Activated T-helper 1 cell treated with anti-CD3 and anti-CD28 coated beads, Interleukin-2, amount 50 U/mL, for 16 hours (primary cell): ENCODE measurements at places on chromosomes 3 and 15.

DNA sequence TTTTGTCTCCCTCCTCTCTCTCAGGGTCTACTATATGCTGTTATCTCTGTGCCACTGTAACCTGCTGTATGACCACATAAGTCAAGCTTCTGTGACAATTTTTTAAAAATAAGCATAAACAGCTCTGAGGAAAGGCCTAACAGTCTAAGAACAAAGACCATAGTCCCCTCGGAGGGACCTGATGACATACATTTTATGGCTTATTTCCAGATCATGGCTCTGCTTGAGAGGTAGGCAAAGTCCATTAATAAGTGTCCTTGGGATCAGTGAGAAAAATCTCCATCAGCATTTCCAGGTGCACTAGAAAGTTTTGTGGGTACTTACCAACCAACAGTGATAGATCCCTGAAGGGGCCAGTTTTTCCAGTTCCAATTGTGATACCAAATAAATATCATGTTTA lies 123.8 kb downstream of the TNIK start:
- DNase-seq = no peak

- no peak for DNase-seq
Measured at GRCh38 chr3:14132120-14132519, 7.3 kb downstream of the TMEM43 start.

DNA sequence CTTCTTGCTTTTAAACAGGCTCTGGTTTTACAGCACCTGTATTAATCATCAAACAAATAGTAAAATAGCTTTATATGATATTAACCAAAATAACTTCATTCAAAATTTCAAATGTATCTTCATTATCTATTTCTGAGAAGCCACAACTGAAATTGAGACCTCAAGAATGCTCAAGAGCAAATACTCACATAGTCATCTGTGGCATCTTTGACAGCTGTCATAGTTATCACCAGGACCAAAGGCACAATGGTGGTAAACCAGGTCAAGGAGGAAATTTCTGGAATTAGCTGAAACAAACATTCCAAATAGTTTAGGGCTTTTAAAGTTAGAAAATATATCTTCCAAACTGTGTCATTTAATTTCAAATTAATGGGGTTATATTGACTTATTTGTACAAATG lies 74.6 kb downstream of the ATP8B4 start:
- DNase-seq = no peak

DNA sequence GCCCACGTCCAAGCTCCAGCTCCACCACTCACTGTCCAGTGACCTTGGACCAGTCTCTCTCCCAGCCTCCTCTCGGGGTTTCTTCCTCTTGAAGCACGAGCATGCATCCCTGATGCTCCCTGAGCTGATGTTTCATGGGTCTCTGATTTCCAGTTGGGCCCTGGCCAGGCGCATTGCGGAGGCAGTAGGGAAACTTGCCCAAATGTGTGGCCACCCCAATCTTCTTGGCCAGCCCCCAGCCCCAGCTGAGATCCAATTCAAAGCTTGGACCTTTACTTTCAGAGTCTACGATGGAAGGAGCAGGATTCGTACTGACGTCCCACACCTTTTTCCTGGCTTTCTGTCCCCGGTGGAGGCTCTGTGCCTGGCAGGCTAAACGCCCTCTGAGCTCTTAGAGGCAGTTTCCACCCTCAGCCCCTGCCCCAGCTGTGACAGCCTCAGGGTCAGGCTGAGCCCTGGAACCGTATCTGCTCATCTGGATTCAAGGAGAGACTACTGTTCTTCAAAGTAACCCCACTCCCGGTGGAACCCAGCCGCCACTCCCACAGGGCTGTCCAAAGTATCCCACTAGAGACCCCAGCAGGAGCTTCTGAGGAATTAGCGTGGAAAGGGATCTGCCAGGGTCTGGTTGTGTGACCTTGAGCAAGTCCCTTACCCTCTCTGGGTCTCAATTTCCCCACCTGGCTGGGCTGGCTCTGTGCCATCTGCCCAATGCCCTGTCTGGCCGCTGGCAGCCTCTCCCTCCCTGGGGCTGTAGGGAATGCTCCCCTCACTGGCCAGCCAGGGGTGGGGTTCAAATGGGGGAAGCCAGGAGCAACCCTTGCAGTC lies 37.4 kb downstream of the CPN2 start:
- DNase-seq = no peak

DNA sequence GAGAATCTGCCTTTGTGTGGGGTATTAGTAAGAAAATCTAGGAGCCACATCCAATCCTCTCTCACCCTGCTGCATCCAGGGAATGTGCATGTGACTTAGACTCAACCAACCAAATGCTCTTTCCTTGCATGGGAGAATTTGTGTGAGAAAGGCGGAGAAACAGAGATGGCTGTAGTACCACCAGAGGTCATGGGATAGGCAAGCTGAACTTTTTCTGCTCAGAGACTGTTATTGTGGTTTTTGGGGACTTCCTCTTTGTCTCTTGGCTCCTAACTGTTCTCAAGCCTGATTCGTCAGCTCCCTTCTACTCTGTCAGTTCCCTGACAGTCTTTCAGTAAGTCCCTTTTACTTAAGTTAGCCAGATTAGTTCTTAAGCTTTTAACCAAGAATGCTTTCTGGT lies 2.6 kb upstream of the ZSCAN2 start:
- DNase-seq = no peak

- DNase-seq = no peak
Measured at GRCh38 chr3:159922193-159922840, 66.3 kb upstream of the IL12A start.

- no peak for DNase-seq
Measured at GRCh38 chr3:178325330-178325729, 210.9 kb upstream of the KCNMB2 start.

- no peak for DNase-seq
Measured at GRCh38 chr3:147407498-147408187, 1.3 kb upstream of the ZIC4 start.

GRCh38 chr3:87461036-87461435 lies 184.7 kb upstream of the POU1F1 start:
- DNase-seq = no peak

DNA sequence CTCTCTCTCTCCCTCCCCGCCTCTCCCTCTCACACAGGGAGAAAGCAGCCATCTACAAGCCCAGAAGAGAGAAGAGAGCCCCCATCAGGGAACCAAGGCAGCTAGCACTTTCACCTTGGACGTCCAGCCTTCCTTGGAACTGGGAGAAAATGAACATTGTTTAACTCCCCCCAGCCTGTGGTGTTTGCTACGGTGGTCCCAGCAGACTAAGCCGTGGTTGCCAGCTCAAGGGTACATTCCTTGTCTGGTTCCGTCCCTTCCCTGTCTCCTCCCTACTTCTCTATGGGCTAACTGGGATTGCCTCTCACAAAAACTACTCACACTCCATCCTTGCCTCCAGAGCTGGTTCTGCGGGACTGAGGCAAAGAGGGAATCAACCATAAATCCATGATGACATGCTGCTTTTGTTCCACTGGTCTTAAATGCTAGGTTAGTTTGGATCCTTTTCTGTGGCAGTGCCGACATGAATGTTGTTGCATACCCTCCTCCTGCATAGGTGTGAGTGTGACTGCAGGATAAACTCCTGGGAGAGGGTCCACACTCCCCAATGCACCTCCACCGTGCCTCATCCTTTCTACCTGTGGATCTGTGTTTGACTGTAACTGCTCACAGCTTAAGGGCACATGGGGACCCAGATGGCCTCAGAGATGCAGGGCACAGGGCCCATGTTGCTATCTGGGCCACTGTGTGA lies 12.0 kb downstream of the C3orf22 start:
- DNase-seq = no peak

DNA sequence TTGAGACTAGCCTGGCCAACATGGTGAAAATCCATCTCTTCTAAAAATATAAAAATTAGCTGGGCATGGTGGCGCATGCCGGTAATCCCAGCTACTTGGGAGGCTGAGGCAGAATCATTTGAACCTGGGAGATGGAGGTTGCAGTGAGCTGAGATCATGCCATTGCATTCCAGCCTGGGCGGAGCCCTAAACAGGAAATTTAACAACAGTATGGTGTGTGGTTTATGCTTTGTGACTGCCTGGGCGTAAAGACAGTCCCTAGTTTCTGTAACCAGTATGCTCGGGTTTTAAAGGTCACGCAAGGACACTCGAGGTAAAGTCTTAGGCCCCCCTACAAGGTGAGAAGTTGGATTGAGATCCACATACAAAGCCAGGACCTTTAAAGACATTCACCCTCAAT lies 43.3 kb downstream of the USP50 start:
- no peak for DNase-seq

DNA sequence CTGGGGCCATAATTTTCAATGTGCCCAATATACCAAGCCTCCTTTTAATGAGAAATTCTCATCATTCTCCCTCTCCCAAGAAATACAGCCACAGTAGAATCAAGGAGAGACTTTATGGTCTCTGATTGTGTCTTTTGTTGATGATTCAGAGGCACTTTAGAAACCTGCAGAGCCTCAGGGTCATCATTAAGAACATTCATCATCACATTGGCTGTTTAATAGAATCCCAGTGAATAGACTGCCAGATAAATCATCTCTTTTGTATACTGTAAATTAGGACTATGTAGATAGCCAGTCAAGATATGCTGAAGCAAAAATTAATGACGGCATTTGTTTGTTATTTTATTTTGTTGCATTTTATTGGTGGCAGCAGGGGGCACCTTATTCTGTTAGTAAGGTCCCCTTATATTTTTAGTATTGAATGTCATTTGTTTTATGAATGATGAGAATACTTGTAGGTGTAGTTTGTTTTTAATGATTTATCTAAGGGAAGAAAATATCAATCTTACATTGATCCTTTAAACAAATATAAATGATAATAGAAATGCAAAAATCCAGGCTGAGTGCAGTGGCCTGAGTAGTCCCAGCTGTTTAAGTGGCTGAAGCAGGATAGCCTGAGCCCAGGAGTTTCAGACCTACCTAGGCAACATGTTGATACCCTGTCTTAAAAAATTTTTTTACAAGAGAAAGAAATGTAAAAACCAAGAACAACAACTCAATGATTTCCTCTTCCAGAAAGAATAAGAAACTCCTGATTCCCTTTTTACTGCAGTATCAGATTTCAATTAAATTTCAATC lies 138.8 kb downstream of the ZBBX start:
- DNase-seq = no peak

GRCh38 chr3:110711851-110712516 lies 359.6 kb upstream of the NECTIN3 start:
- DNase-seq = no peak

DNA sequence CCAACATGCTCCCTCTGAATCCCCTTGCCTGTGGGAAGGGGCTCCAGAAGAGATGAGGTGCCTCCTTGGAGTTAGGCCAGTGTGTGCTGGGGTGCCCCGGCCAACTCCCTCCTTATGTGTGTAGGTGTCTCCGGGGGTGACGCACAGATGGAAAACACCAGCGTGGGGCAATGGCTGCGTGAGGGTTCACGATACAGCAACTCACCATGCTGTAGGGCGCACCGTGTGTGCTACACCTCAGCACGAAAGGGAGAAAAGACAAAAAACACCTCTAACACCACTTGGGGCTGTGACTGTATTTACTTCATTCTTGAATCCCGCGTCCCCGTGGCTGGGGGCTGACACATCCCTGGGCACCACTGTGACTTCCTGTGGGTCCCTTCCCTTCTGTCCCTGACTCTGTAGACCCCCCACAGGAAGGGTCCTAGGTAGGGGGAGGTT lies 1.6 kb upstream of the CALML4 start:
- no peak for DNase-seq

- no peak for DNase-seq
Measured at GRCh38 chr3:60147249-60147950, 1097.6 kb upstream of the CFAP20DC start.

DNA sequence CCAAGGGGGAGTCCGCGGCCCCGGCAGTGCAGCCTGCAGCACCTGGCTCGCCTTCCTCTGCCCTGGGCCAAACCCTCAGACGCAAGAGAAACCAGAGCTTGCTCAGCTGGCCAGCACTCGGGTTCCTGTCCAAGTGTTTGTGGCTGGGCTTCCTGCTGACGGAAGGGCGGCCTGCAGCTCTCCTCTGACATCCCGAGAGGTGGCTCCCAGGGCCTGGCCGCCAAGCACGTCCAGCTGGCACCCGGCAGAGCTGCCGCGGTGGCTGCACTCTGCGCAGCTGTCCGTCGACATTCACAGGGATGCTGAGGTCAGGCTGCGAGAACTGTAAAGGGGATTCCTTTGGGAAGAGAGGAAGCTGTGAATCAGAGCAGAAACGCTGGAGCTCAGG lies 85.6 kb downstream of the CPN2 start:
- DNase-seq = no peak

DNA sequence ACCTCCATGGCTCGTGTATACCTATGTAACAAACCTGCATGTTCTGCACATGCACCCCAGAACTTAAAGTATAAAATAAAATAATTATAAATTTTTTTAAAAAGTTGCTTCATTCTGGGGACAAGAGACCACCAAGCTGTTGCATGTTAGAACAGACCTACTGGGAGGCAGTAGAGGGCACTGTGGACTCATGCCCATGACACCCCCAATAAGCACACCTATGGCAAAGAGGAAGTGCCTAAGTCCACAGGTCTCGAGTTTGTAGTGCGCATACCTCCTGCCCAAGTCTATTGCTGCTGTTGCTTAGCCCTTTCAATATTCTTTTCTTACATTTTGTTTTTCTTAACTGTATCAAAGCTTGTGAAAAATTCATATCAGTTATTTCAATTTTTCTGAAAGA lies 267.9 kb upstream of the THBS1 start:
- DNase-seq = no peak

- no peak for DNase-seq
Measured at GRCh38 chr3:194323785-194324735, 27.1 kb downstream of the CPN2 start.

GRCh38 chr3:18791752-18792151 lies 356.6 kb upstream of the KCNH8 start:
- no peak for DNase-seq

DNA sequence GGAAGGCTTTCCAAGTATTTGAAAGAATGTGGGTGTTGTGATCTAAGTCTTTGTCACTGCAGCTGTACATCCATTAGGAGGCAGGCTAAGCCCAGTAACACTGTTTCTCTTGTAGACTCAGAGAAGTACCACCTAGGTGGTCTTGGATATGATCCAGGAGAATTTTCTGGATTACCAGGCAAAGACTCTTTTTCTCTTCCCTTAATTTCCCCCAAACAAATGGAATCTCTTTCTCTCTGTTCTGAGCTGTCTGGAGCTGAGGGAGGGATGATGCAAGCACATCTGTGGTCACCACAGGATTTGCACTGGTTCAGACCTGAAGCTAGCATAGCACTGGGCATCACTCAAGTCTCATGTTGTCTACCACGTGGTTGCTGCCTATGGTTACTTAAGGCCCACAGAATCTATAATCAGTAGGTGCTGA lies 227.6 kb downstream of the NECTIN3 start:
- DNase-seq = no peak

GRCh38 chr3:27641271-27641800 lies 80.8 kb downstream of the EOMES start:
- DNase-seq = no peak

- DNase-seq = no peak
Measured at GRCh38 chr15:57597431-57597830, 5.7 kb downstream of the MYZAP start.

- no peak for DNase-seq
Measured at GRCh38 chr3:78907367-78907766, 860.4 kb downstream of the ROBO1 start.
